ENCODE measurements at places on chromosomes 13 and 19. TPM values are rescaled to one million over a fixed set of nuclear protein-coding genes. Genes with fewer than 3 reads are reported as not detected.

Gene CELF5
- total RNA-seq, result not detected

Gene ARRDC5
- total RNA-seq, result not detected

Gene ZNF649
- total RNA-seq, result 7.8 TPM

Gene PEX11G
- total RNA-seq, result 0.36 TPM

Gene KLF1
- total RNA-seq, result not detected

Gene PLK5
- not detected for total RNA-seq

Gene RABAC1
- 235 TPM for total RNA-seq

Gene PRR19
- total RNA-seq, result 2.9 TPM

Gene CGB1
- total RNA-seq, result not detected

Gene RAVER1
- total RNA-seq, result 9.0 TPM

Gene CEACAM20
- not detected for total RNA-seq

Gene SIN3B
- total RNA-seq, result 25.2 TPM

Gene CACNG8
- under 0.01 TPM for total RNA-seq

Data from RPMI7951 (cell line).